ENCODE measurements at places on chromosomes 13 and 19.

GRCh38 chr19:7492142-7492541, 3.3 kb upstream of the PEX11G start:
- no peak for DNase-seq

DNA sequence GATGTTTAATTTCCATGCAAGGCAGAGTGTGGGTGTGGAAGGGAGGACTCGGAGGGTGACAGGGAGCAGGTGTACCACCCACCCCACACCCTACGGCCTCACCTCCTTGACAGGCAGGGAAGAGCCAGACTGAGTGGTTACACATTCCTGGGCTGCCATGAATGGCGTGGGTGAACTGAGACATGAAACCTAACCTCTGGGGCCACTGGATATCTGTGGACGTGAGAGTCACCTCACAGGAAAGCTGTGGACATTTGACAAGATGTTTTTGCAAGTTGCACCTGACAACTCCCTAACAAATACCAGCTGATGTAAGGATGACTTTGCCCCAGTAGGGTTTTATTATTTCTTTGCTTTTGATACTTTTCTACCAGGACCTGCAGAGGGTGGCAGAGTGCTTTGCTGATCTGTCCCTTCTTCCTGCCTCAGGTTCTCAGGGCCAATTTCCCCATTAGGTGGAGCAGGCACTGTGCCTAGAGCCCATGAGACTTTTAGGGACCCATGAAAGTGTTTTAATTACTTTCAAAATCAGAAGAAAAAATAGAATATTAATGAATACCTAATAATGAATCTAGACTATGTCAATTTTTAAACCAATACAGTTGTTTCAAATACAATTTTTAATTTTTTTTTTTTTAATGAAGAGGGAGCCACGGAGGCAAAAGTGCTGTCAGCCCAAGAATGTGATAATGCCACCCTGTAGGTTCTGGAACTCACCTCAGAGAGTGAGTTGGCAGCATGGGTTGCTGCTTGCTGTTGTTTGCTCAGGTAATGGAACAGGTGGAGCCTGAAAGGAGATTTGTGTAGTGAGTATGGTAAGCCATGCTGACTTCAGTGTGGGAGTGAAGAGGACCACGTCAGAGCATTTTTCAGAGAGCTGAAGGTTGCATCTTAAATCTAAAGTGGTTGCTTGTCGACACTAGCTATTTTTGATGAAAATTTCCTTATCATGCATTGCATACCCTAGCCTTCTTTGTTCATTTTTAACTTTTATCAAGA, 58.0 kb upstream of the CYSLTR2 start:
- DNase-seq = peak; percentile 22

DNA sequence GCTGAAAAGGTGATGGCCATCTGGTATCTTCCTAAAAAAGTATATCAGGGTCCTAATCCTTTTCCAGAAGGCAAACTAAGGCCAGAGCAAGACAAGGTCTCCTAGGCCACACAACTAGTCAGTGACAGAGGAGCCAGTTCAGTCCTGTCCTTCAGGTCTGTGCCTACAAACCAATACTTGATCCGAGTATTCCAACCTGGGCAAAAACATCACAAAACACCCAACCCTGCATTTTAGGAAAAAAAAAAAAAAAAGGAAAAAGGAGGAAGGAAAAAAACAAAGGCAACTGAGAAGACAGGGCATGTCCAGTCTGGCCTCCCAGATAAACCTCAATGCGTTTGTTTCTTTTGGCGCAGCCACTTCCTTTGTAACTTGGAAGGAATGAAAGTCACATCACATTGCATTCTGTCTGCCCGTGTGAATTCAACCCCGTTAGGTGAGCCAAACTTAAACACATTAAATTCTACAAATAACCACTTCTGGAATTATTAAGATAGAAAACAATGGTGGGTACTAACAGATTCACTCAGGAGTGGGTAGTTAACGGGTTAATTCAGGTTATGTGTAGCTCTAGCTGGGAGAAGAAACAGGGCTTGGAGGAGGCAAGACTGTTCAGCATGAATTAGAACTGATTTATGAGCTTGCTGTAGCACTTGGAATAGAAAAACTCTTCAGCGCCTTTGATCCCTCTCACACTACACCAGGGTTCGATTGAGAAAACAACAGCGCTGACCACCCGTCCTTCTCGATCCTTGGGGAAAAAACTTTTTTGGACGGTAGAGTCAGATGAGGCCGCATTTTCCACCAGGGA, 43.0 kb upstream of the HNRNPA1L2 start:
- no peak for DNase-seq

DNA sequence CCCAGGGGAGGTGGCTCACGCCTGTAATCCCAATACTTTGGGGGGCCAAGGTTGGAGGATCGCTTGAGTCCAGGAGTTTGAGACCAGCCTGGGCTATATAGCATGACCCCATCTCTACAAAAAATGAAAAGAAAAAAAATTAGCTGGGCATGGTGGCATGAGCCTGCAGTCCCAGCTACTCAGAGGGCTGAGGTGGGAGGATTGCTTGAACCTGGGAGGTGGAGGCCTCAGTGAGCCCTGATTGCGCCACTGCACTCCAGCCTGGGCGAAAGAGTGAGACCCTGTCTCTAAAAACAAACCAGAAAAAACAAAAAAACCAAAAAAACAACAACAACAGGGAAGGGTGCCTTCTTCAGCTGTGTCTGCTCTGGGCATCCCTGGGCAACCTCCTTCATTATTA, 499 bp upstream of the MYO1F start:
- no peak for DNase-seq

DNA sequence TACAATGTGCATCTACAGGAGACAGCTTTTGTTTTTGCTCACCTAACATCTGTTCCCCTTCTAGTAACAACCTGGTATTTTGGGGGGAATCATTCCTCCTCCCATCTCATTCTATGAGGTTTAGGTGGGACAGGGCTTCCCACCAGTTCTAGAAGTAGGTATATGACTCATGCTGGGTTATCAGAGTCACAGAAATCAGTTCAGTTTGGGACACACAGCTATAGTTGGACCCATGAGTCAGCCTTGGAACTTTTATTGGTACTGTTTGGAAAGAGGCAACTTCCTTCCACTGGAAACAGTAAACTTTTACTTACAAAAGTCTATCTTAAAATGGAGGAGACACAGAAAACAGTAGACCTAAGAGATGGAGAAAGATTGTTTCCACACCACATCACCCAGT, 185.5 kb downstream of the DNAJC3 start:
- DNase-seq = no peak

- no peak for DNase-seq
Measured at GRCh38 chr13:43985422-43986072, 105.8 kb downstream of the LACC1 start.

DNA sequence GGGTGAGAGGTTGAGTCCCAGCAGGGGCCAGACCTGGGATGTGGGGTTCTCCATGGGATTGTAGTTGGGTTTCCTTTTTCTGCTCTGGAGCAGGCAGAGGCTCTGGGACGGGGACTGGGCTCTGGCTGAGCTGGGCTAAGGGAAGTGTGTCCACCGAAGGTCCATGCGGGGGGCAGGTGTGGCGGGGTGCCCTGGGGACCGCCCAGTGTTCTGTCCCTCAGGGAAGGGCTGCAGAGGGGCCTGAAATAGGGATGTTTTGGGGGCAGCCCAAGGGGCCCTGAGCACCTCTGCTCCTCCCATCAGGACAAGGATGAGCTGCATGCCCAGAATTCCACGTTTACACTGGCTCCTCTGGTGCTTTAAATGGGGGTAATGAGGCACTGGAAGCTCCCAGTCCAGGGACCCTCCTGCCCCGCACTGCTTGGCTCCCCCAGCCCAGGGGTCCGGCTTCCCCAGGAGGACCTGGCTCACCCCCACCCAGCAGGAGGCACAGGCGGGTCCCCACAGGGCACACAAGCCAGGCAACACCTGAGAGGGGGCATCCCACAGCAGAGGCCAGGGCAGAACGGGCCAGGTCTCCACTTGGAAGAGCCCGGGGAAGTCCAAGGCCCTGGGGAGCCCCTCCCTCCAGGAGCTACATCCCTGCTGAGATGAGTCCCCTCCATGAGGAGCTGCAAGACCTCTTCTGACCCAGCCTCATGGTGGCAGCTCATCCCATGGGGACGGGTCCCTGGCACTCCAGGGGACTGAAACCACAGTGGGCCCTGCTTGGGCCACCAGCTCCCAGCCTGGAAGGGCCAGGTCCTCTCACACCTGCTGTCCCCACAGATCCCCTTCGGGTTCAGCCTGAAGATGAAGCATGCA, 14.7 kb upstream of the ZNF14 start:
- no peak for DNase-seq

DNA sequence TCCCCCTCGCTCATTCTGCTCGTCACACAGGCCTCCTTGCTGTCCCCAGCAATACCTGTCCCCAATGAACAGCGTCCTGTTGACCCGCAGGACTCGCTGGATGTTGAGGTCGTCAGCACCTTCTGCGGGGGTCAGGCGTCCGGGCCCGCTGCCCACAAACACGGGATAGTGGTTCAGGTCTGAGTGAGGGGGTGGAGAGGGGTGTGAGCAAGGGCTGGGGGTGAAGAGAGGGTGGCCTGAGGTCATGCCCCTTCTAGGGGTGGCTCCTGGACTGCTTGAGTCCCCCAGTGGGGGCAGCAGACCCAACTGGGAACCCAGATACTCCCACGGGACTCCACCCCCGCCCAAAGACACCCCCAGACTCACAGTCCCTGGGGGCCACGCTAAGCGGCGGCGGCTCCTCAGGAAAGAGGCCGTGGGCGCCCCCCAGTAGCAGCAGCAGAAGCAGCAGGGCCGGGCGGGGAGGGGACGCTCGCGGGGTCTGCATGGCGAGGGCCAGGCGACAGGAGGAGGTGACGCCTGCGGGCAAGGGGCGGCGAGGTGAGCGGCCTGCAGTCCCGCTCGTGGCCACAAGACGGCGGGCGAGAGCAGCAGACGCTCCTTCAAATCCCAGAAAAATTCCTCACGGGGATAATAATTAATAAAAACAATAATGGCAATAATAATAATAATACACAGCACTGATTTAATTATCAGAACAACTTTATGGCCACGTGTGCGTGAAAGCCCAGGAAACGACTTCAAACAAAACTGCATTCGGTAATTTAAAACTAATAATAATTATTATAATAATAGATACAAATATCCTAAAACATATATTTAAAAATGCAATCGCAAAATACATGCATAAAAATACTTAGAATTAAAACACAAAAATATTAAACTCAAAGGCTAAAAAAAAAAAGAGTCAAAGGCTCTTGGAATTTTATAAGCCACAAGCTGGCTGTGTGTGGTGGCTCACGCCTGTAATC, 1.2 kb downstream of the SEMA6B start:
- DNase-seq = no peak

DNA sequence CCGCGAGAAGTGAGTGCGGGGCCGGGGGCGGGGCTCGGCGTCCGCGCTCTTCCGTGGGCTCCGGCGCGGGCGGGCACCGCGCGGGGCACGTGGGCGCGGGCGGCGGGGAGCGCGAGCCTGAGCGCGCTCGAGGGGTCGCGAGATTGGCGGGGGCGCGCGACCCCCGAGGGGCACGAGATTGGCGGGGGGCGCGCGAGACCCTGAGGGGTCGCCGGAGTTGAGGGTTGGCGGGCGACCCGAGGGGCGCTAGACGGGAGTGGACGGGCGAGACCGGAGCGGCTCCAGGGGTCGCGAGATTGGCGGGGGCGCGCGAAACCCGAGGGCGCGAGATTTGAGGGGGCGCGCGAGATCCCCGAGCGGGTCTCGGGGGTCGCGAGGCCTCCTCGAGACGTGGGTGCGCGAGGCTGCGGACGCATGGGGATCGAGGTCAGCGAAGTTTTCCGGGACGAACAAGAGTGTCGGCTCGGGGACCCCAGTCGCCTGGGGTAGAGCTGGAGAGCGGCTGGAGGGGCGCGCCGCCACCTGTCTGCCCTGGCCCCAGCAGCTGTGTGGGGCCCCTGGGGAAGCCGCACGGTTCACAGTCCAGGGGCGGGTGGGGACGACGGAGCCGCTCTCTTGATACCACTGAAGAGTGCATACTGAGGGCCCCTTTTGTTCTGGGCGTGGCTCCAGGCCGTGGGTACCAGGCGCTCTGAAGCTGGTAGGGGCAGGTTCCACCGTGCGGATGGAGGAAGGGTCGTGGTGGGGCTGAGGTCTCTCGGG, 682 bp downstream of the SSBP4 start:
- DNase-seq = no peak
